Gastrocnemius medialis (tissue), 4 donors: ENCODE measurements at places on chromosomes 4 and X.

- H3K27me3 ChIP-seq: no peaks in the 10 kb centered on the region
- no peak overlapping the region for H3K27ac ChIP-seq
- no peak for DNase-seq
- no peaks in the 10 kb centered on the region for H3K36me3 ChIP-seq
These were observed 202.2 kb upstream of the GPRIN3 start for GRCh38 chr4:89509708-89510281.

- H3K27me3 ChIP-seq: no peaks in the 10 kb centered on the region
- no peaks in the 10 kb centered on the region for H3K36me3 ChIP-seq
- no peak overlapping the region for H3K27ac ChIP-seq
- no peak for DNase-seq
- H3K4me3 ChIP-seq: no peak overlapping the region
These were observed 85.0 kb downstream of the RCHY1 start for GRCh38 chr4:75429208-75429607.

DNA sequence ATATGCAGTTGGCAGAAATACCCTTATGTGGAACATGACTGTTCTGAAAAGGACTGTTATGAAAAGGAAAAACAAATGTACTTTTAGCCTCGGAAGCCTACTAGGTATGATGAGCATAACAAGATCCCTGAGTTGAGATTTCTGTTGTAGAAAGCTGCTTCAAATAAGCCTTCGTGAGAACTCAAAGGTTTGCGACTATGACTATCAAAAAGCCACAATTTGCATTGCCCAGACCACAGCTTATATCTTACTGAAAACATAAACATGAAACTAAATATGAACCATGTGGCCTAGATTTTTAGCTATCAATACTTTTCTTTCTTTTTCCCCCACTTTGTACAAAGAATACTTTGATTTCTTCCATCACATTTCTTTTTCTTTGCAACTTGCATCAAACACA lies 398.2 kb upstream of the LCORL start:
- no peak overlapping the region for H3K4me3 ChIP-seq
- no peak for DNase-seq
- H3K4me1 ChIP-seq: no peaks in the 10 kb centered on the region
- H3K27me3 ChIP-seq: no peaks in the 10 kb centered on the region

DNA sequence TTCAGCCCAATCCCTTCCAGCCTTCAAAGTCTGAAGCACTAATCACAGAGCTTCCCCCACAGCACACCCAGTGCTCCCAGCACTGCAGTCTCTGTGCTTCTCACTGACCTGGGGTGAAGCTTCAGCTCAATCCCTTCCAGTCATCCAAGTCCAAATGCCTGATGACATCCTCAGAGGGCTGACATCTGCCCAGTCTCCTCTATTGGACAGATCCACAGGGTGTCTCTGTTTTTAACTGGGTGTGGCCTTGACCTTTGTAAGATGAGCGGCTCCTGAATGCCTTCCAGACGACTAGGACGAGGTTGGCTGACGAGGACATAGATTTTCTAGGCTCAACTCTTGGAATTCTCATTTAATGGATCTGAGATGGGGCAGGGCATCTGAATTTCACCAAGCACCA lies 7.6 kb upstream of the SLC2A9 start:
- no peaks in the 10 kb centered on the region for H3K27me3 ChIP-seq
- peak; percentile 69 for DNase-seq
- H3K4me1 ChIP-seq: peaks cover 56% of the 10 kb centered on the region
- peak overlapping the region; percentile 12 for H3K27ac ChIP-seq
- no peaks in the 10 kb centered on the region for H3K36me3 ChIP-seq

DNA sequence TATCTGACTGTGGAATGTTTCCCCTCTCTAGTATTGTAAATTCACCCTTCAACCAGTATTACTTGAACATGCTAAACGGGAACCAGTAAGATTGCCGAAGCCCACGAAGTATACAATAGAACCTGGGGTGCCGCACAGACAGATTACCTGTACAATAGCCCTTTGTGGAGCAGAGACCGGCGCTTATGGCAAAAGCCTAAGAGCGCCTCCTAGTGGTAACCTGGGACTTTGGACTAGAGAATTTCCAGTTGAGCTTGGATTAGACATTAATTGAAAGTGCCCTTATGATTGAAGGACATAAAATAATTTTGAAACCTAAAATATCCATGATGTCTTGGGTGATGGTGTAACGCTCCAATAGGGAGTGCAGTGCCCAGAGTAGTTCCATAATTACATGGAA lies 14.1 kb downstream of the ZNF157 start:
- peak; percentile 9 for DNase-seq
- H3K27me3 ChIP-seq: no peaks in the 10 kb centered on the region
- no peak overlapping the region for H3K27ac ChIP-seq
- H3K4me3 ChIP-seq: no peak overlapping the region
- H3K36me3 ChIP-seq: no peaks in the 10 kb centered on the region

GRCh38 chr4:182679533-182679932 lies 237.7 kb downstream of the DCTD start:
- no peak overlapping the region for H3K27ac ChIP-seq
- no peaks in the 10 kb centered on the region for H3K4me1 ChIP-seq
- DNase-seq: no peak

- no peak for DNase-seq
- no peaks in the 10 kb centered on the region for H3K36me3 ChIP-seq
- no peak overlapping the region for H3K27ac ChIP-seq
- H3K4me3 ChIP-seq: no peak overlapping the region
- H3K27me3 ChIP-seq: no peaks in the 10 kb centered on the region
These were observed 727.4 kb downstream of the FAM133A start for GRCh38 chrX:94401426-94401825.
